Activated CD8-positive, alpha-beta memory T cell treated with anti-CD3 and anti-CD28 coated beads for 1 hour (primary cell): ENCODE measurements at places on chromosomes 4 and X.

DNA sequence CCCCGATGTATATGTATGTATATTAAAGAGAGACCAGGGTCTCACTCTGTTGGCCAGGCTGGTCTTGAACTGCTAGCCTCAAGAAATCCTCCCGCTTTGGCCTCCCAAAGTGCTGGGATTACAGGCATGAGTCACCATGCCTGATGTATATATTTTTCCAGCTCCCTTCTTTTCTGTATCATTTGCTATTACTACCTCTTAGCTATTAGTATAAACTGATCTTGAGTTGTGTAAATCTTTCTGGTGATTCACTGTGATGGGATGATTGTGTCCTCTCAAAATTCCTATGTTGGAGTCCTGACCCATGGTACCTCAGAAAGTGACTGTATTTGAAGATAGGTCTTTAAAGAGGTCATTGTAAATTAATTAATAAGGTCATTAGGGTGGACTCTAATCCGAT is 53.1 kb downstream of the HPRT1 start:
- no peak for DNase-seq

DNA sequence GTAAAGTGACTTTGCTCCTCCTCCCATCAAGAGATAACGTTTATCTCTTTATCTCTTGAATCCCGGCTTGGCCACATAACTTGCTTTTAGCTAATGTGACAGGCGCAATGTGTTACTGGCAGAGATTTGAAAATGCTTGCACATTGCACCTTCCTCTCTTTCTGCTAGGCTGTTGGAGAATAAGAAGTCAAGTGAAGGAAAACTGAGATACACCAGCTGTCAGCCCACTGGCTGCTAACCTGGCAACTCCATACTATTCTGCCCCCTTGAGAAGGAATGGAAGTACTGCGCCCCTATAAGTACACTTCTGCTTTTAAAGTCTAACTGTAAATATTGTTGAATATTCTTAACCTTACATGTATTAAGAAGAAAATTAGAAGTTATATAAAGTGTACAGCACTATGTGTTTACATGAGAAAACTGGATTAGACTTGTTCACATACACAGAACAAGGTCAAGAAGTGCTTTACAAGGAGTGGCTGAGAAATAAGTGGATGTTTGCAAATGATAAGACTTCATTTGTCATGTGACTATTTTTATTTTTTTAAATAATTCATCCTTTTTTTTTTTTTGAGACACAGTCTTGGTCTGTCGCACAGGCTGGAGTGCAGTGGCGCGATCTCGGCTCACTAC is 424.5 kb upstream of the CTSO start:
- no peak for DNase-seq

DNA sequence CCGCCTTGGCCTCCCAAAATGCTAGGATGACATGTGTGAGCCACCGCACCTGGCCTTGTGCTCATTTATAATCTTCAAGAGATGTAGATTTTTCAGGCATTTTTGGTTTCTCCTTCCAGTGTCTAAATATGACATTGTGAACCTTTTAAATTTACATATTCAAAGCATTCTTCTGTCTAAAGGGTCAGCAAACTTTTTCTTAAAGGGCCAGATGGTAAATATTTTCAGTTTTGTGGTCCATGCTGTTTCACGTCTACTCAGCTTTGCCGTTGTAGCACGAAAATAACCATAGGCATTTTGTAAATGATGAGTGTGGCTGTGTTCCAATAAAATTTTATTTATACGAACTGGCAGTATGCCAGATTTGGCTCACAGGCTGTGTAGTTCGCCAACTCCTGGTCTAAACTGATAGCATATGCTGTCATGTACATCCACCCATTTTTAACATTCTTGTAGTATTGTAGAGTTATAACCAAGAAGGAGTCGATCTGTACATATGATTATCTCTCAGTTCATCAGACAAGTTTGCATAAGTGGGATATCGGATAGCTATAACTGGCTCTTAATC is 12.7 kb upstream of the GCNA start:
- DNase-seq, result no peak

DNA sequence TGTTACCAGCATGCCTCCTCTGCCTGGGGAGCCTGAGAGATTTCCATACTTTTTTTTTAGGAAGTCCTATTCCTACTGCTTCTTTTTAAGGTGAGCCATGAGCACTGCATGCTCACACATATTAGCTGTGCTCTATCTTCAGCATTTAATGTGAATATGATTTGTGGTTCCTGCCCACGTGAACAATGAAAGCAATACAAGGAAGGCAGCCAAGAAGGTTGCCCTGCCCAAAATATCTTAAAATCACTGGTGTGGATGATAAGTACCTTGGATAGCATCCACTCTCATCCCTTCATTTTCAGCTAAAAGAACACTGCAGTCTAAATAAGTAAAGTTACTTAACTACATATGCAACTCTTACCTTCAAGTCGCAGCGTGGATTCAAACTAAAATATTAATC is 607.5 kb downstream of the PACRGL start:
- DNase-seq, result no peak

- DNase-seq, result no peak
Measured at GRCh38 chr4:123342498-123342897, 54.1 kb upstream of the SPRY1 start.

GRCh38 chr4:130432289-130432688 is 1336.3 kb downstream of the C4orf33 start:
- DNase-seq, result no peak

DNA sequence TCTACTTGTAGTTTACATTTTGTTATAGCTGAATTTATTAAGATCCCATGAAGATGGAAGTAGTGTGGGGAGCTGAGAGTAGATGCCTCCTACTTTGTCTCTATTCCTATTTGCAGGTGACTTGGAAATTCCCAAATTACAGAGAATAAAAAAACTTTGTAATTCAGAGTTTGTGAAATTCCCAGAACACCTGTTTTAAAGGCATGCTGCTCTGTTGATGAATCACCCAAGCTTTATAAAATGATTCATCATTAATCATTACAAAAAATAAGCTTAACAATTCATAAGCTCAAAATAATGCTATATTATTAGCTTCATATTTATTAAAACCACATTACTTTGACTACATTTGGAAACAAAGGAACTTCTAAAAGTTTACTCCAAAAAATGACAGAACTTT is 856.3 kb downstream of the RPA4 start:
- DNase-seq, result no peak

DNA sequence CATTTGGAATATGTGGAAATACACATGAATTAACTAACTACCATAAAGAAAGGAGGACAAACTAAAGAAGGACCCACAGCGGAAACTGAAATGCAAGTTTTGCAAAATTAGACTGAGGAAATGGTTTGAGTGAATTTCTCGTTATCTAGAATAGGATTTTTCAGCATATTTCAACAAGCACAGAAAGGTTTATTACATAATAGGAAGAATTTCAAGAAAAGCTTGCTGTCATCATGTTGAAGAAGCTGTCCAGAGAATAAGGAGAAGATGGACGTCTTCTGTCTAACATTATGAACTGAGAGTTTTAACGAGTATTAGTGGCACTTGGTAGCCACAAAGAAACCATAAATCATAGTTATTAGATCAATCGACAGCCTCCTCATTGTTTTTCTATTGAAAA is 45.0 kb downstream of the TEC start:
- DNase-seq, result no peak

DNA sequence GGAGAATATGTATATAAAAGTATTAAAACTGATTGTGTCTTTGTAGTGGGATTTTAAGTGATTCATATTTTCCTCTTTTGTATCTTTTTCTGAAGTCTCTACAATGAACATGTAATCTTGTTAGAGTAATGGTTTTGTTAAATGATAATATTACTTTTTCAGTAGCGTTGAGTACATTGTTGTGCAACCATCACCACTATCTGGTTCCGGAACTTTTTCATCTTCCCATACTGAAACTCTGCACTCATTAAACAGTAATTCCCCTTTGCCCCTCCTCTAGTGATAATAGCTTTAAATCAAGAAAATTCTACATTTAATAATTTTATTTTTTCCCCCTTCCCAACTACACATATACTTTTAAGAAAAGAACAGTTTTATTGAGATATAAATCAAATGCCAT is 23.3 kb downstream of the SHROOM3 start:
- no peak for DNase-seq

DNA sequence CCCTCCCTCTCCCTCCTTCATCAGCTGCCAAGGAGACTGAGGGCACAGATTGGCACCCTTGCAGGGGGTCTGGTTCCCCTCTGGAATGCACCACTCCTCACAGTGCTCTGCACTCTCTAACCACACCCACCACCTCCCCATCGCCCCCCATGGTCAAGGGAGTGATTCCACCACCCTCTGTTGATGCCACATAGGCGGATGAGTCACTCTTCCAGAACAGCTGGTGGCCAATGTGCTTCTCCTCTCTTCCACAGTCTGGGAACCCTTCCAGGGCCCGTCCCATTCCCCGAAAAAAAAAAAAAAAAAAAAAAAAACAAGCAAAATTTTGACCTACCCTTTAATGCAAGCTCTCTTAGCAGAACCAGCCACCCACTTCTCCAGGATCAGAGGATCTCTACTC is 341.3 kb upstream of the KLF3 start:
- no peak for DNase-seq

- DNase-seq, result no peak
Measured at GRCh38 chr4:80162418-80162817, 34.9 kb upstream of the PRDM8 start.

GRCh38 chrX:136041254-136041812 is 56.1 kb downstream of the SLC9A6 start:
- DNase-seq, result no peak

DNA sequence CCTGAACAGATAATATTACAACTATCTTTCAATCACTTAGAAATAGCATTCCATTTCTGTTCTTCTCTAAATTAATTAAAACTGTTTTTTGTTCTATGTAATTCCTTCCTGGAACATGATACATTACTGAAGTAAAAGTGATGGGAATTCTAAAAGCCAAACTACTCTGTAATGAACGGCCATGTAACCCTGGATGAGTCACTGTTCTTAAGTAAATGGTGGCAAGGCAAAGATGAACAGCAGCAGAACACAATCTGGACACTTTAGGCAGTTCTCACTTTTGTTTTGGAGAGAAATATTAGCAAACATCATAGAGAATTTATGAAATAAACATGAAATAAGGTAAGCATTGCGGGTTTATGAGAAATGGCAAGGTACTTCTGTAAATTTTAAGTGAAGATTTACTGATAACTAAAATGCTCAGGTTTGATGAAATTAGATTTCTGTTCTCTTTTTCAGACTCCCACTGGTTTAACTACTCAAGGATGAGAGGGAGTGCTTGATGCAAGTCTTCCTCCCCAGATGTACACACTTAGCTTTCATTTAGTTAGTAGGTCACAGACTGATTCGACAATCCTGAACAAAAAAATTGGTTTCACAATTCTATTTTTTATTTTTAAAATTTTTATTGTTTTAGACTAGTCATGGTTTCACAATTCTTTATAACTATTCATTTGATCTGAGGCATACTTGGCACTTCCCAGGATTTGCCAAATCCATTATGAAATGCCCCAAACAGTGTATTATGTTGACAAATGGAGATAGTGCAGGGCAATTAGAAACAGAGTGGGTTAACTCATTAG is 964 bp upstream of the GPR82 start:
- DNase-seq, result no peak

DNA sequence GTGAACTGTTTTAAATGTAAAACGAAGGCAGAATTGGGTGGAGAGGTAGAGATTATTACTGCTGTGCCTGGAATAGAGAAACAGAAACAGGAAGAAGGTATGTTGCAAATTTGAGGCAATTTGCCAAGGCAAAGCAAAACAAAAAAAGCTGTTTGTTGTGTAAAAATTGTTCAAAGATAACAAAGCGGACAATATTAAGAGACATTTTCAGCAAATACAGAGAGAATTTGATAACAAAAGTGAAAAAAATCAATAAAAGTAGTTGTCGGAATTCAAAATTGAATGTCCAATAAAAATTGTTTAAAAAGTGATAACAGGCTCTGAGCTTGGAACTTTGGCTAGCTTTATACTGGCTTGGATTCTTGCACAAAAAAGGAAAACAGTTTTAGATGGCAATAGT is 14.4 kb upstream of the SMS start:
- DNase-seq, result no peak

DNA sequence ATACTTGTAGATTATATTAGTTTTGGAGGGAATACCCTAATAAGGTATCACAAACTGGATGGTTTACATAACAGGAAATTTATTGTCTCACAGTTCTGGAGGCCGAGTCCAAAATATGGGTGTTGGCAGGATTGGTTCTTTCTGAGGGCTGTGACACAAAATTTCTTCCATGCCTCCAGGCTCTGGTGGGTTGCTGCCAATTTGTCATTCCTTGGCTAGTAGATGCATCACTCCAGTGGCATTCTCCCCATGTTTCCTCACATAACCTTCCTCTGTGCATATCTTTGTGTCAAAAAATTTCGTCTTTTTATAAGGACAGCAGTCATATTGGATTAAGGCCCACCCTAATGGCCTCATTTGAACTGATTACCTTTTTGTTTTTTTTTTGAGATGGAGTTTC is 49.3 kb downstream of the APELA start:
- DNase-seq, result no peak

DNA sequence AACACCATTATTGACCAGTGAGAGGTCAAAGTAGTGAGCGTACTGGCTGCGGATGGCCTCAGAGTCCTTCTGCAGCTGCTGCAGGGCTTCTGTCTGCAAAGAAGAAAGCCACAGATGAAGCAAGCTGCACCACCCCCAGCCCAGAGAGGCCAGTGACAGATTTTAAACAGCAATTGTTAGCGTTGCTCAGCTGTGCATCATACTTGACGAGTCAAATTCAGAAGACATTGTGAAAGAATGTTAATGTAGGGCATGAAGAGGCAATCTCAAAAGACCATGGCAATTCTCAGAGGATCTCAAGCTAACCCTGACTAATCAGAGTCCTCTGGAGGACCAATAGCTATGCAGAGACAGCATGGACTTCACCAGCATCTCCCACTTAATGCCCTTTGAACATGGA is 16.6 kb downstream of the DKC1 start:
- DNase-seq, result no peak

GRCh38 chr4:138894709-138895108 is 120.9 kb upstream of the NOCT start:
- no peak for DNase-seq

DNA sequence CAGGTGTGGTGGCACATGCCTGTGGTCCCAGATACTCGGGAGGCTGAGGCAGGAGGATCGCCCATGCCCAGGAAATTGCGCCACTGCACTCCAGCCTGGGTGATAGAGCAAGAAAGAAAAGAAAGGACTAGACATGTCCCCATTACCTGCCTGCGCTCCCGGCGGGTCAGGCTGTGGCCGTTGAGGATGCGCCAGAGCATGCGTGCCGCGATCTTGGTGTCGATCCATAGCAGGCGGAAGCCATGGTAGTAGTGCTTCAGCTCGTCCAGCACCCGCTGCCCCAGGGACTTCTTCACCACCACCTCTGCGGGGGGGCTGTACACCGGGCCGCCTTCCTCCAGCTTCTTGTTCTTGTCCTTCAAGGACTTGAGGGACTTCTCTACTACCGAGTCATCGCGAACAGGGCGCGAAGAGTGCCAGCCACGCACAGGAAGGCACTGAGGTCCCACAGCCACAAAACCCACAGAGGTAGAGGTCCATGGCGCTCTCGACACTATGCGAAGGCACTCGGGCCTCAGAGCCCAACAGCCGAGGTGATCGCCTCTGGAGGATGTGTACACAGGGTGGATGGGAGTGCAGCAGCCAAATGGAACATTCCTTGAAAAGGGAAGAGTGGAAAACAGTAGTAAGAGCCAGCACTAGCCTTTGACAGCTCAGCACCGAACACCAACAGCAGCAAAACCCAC is 14.6 kb downstream of the LETM1 start:
- DNase-seq, result no peak
